ENCODE measurements at places on chromosomes 12 and 14.
A peak's percentile ranks its signal among the peaks of the same experiment; 100 is the strongest.

DNA sequence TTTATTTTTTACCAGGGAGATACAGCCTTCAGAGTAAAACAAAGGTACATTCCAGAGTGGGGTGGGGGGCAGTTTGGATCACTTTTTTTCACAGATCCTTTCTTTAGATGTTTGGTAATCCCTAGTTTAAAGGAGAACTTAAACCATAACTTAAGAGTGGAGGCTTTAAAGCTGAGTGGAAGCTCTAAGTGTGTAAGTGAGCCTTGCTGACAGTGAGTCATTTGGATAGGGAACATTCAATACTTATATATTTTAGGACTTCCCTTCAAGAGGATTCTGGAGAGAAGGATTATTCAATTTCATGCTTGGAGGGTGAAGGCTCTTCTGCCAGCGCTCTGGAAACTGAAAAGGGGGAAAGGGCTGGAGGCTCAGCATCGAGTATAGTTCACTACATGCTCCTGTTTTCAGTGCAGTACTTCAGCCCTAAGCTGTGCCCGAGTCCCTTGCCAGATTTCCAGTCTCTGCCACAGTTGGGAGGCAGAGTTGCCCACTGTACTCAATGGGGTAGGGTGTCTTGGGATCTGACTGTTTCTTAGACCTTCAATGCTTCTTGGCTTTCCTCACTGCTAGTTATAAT, 8.4 kb downstream of the PRKAG1 start:
- DNase-seq, result no peak

DNA sequence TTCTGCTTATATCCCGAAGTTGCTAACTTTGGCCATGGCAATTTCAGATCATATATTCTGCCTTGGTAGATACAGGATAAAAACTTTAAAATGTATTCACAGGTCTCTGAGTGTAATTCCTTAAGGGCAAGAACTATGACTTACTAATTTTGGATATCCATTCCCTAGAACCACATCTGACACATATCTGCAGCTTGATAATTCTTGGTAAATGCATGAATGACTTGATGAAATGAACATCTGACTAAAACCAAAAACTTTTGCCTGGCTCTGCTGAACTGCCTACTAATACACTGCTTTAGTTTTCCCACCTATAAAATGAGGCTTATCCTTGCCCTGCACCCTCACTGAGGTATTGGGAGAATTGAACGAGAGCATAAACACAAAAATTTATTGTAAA, 32.2 kb downstream of the SLC25A21 start:
- DNase-seq, result no peak

- DNase-seq, result no peak
Measured at GRCh38 chr12:92930421-92930820, 1.3 kb upstream of the EEA1 start.

DNA sequence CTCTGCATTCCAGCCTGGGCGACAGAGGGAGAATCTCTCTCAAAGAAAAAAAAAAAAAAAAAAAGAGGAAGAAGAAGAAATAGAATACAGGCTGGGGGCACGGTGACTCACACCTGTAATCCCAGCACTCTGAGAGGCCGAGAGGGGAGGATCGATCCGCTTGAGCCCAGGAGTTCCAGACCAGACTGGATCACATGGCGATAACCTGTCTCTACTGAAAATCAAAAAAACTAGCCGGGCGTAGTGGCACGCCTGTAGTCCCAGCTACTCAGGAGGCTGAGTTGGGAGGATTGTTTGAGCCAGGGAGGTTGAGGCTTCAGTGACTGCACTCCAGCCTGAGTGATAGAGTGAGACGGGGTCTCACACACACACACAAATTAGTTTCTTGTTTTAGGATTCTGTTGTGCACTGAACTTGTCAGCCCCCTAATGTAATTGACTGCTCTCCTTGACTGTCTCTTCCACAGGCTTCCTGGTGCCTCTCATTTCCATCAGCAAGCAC, 963 bp upstream of the TINF2 start:
- no peak for DNase-seq

GRCh38 chr14:77058785-77059184, 30.3 kb upstream of the IRF2BPL start:
- no peak for DNase-seq

GRCh38 chr14:20626274-20626673, 15.2 kb downstream of the OR6S1 start:
- DNase-seq, result no peak

DNA sequence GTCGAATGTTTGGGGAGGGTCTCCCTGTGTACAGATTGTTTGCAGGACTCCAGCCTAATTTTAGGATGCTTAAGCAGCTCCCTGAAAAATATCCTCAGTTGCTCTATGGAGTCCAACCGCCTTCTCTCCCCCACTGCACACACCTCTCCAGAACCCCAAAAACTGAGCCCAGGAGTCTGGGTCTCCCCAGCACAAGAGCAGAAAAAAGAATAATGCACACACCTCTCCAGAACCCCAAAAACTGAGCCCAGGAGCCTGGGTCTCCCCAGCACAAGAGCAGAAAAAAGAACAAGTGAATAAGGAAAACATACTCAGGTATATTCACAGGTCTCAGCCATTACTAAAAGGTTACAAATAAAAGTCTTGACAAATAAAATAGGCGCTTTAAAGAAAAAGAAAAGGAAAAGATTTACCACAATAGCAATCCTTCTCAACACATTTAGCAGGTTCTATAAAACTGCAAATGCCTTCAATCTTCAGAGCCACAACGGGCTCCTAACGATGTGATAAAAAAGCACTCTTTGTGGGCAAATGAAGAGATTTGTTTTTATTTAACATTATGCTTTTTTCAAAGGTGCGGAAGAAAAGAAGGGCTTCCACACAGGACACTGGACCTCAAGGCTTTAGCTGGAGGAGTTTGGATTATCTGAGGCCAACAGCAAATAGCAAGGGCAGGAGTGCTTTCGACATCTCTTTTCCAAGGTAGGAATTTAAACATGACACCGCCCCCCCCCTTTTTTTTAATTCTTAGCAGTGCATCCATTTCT, 8.2 kb downstream of the BCL11B start:
- no peak for DNase-seq

- DNase-seq, result no peak
Measured at GRCh38 chr12:51848326-51848727, at the start of gene FIGNL2. TSS of gene FIGNL2 (minus strand) at chr12:51848718. CDS start at chr12:51822413, 26,305 bp downstream.

DNA sequence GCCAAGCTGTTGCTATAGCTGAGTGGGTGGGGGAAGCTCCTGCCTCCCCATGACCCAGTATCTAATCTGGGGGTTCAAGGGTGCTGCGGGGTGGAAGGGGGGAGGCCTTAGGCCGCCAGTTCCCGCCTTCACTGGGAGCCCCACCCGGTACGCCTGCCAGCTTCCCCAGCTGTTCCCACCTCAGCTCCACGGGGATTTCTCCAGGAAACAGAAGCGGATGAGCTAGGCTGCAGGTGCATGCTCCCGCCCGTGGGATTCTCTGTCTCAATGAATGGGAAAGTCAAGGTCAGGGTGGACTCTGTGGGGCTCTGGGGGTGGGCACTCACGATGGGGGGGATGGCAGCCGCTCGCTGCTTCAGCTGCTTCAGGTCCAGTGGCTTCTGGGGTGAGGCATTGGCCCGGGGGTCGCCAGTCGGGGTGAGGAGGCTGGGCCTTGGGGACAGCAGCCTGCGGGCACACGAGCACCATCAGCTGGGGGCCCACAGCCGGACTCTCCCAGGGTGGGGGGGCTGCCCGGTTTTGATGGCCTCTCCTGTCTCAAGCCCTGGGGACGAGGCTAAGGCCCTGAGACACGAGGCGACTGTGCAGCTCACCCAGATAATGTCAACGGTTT, 68.6 kb downstream of the RFLNA start:
- DNase-seq, result no peak

DNA sequence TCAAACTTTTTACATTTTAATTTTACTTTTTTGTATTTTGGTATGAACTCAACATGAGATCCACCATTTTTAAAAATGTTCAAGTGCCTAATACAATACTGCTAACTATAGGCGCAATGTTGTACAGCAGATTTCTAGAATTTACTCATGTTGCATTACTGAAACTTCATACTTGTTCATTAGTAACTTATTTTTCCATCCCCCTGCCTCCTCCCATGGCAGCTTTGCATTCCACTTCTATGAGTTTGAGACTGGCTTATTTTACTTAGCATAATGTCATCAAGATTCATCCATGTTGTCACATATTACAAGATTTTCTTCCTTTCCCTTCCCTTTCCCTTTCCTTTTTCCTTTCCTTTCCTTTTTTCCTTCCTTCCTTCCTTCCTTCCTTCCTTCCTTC, 825.9 kb downstream of the SLC16A7 start:
- DNase-seq, result no peak

- no peak for DNase-seq
Measured at GRCh38 chr14:77175843-77176242, 5.8 kb upstream of the TMEM63C start.

DNA sequence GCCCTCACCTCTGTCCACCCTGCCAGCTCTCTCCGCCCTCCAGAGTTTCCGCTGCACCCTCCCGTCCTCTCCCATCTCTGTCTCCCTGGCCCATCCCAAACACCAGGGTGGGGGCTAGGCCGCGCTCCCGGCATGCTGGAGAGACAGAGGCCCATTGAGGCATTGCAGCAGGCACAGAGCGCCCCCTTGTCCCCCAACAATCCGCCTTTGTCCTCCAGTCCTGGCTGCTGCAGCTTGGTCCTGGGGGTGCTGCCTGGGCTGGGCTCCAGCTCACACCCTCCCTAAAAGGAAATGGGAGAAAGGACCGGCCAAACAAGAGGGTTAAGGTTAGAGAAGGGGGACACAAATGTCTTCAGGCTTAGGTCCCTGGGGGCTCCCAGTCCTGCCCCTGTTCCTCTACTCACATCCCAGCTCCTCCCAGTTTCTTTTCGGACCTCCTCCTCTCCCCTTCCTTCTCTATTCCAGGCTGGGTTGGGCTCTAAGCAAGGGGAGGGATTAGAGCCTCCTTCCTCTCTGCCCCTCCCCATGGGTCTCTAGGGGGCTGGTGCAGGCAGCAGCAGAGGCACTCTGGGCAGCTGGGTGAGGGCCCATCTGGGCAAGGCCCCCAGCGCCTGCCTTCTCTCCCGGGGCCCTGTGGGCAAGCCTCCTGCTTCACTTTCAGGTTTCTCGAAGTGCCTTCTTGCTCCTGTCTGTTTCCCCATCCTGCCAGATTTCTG, at the start of gene CMTM5:
CMTM5 (plus strand) TSS at position 565 of the 716 bp plus-strand sequence. CDS start 206 bp downstream, outside the sequence.
- DNase-seq, result no peak

DNA sequence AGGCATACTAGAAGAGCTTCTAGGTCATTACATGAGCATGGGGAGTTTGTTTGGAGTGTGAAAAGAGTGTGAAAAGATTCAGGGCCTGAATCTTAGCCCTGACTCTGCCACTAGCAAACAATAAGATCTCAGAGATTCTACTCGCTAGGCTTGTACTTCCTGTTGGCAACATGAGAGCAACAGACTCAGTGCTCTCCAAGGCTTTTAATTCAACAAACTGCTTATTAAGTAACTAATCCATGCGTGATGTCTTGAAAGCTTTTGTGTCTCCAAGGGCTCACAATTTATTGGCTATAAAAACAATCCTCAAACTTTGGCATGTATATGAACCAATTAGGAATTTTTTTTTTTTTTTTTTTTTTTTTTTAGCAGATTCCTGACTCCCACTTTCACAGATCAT, 105.1 kb downstream of the STXBP6 start:
- no peak for DNase-seq

DNA sequence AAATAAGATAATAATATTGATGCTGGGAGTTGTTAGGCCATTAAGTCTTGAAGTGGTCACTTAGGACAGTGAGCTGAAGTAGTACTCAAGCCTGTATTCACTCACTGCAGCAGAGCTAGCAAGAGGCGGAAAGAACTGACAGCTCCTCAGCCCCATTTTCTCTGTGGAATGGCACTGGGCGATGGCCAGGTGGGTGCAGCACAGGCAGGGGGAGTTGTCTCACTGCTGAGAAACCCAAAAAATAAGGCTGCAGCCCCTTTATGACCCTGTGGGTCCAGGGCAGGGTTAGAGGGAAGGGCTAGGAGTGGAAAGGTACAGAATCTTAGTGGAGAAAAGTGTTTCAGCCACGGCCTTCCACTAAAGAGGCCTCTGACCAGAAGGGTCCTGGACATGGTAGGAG, 35.5 kb downstream of the PDZRN4 start:
- no peak for DNase-seq

DNA sequence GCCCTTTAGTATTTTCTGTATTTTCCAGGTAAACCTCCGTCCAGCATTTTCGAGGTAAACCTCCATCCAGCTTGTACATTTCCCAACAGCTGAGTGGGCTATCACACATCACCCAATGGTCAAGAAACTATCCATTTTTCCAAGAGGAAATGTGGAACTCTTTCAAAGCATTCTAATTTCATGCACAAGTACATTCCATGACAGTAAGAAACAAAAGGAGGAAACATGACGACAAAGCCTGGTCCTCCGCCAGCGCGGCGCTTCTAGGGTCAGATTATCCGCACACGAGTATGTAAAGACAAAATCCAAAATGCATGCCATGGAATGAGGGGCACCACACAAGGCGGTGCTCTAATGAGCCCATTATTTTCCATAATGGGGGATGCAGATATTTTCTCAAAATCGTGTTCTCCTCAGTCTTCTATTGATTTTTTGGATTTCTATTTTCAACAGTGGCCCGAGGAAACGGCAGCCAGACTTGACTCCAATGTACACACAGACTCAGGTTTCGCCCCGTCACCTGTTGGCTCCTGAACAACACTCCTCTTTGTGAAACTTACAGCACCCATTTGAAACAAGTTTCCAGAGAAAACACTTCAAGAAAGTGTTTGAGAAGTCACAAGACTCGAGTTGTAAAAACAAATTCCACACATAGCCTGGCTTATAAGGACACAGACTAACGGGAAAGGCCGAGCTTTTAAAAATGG, 107.4 kb downstream of the PRICKLE1 start:
- DNase-seq, result no peak

GRCh38 chr12:1845886-1846285, 25.5 kb downstream of the LRTM2 start:
- DNase-seq, result no peak

DNA sequence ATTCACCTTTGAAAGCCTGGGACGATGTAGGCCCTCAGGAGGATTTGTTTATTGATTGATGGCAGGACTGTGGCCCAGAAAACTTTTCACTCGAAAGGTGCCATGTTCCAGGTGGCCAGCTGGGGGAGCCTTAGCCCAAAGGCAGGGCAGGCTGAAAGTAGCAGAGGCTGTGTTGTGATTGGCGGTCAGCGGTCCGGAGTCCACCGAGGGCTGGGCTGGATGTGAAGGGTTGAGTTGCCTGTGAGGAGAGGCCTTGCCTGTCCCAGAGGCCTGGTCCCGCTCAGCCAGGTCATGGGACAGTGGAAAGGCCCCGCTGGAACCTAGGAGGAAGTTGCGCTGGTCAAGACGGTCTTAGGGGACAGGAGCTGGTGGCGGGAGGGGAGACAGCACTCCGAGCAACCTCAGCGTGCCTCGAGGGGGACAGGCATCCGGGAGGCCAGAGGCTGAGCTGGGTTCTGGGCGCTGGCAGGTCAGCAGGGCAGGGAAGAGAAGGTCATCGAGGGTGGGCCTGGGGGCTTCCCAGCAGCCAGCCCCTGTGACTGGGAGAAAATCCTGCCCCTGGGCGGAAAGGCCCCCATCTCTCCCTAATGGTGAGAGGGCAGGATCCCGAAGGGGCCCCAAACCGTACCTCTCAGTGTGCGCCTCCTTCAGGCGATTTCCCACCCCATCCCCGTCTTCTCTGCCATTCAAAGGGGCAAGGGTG, 26.3 kb downstream of the CMA1 start:
- DNase-seq, result peak; percentile 40
